RWPE2 (cell line): ENCODE measurements at places on chromosomes 4 and X.

DNA sequence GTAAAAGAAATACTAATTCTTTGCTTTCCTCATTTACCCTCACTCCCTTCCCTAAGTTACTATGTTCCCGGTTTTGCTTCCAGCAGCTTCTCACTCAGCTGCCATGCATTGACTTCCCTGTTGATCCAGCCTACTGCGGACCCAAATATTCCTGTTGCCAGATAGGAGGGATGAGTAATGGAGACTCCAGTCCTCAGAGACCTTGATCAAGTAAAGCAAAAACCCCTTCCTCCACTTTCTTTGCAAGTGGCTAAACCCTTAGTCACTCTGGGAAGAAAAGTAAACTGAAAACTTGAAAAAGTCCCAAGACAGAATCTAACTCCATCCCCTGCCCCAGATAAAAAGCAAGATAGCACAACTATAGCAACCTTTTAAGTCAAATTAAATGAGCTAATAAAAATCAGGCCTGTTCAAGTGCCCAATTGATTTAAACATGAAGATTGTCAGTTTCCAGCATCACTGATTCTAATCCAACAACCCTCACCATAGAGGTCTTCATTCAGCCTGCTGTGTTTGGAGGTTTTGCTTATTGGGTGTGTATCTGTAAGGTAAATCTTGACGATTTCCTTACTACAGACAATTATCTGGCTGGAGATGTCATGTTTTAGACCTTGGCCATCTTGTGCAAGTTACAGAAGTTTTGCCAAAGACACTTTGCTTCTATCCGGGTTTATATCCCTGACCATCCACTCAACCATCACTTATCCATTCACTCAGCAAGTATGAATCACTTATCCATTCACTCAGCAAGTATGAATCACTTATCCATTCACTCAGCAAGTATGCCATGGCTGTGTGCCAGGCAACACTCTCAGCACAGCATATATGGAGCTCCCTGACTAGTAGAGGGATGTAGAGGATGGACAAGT lies 17.6 kb downstream of the FGFBP1 start:
- peaks cover 48% of the 10 kb centered on the region for H3K4me1 ChIP-seq
- H3K36me3 ChIP-seq = no peaks in the 10 kb centered on the region
- no peak overlapping the region for H3K4me3 ChIP-seq
- peak overlapping the region; percentile 98 for H3K27ac ChIP-seq
- peak; percentile 89 for DNase-seq

- no peak overlapping the region for H3K4me3 ChIP-seq
- no peaks in the 10 kb centered on the region for H3K36me3 ChIP-seq
- no peak for DNase-seq
- no peaks in the 10 kb centered on the region for H3K27me3 ChIP-seq
- H3K27ac ChIP-seq = no peak overlapping the region
Observed at GRCh38 chr4:126238013-126238412, 923.3 kb downstream of the FAT4 start.

GRCh38 chrX:131216828-131217227 lies 72.3 kb downstream of the IGSF1 start:
- H3K4me3 ChIP-seq = no peak overlapping the region
- H3K36me3 ChIP-seq = no peaks in the 10 kb centered on the region
- H3K27ac ChIP-seq = no peak overlapping the region
- no peaks in the 10 kb centered on the region for H3K27me3 ChIP-seq
- no peak for DNase-seq
- no peaks in the 10 kb centered on the region for H3K4me1 ChIP-seq

GRCh38 chrX:9935436-9935835 lies 31.7 kb upstream of the CLDN34 start:
- DNase-seq = no peak
- H3K4me1 ChIP-seq = no peaks in the 10 kb centered on the region
- no peaks in the 10 kb centered on the region for H3K27me3 ChIP-seq

GRCh38 chrX:123961268-123962005 lies at the start of gene STAG2:
Gene STAG2 (plus strand): TSS chrX:123961706. CDS start chrX:124022628, 60,922 bp downstream.
- H3K4me1 ChIP-seq = peaks cover 11% of the 10 kb centered on the region
- peak within 1 kb of the TSS; percentile 51 for H3K4me3 ChIP-seq
- H3K36me3 ChIP-seq = no peaks in the 10 kb centered on the region
- DNase-seq = peak; percentile 62
- H3K27ac ChIP-seq = peak within 1 kb of the TSS; percentile 91

- no peaks in the 10 kb centered on the region for H3K27me3 ChIP-seq
- H3K36me3 ChIP-seq = no peaks in the 10 kb centered on the region
- H3K4me3 ChIP-seq = no peak overlapping the region
- H3K4me1 ChIP-seq = peaks cover 19% of the 10 kb centered on the region
- no peak for DNase-seq
Observed at GRCh38 chr4:90544532-90545045, 417.4 kb downstream of the CCSER1 start.

GRCh38 chrX:108165383-108166111 lies 74.0 kb downstream of the ATG4A start:
- no peak overlapping the region for H3K27ac ChIP-seq
- no peaks in the 10 kb centered on the region for H3K36me3 ChIP-seq
- no peak for DNase-seq
- no peaks in the 10 kb centered on the region for H3K4me1 ChIP-seq
- H3K4me3 ChIP-seq = no peak overlapping the region

DNA sequence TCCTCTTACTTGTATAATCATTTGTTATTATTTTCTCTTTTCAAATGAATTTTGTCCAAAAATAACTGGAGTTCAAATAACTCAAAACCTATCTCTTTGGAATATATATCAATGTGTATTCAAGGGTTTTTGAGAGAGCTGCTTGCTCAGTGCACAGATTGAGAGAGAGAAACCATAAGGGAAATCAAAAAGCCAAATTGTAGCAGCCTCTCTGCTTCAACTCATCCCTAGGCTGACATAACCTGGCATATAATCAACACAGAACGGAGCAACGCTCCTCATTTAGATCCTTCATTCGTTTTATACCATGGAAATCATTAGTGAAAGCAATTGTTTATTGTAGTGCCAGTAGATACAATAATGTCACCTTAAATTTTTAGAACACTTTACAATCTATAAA lies 1.8 kb upstream of the GPM6A start:
- no peaks in the 10 kb centered on the region for H3K36me3 ChIP-seq
- H3K4me1 ChIP-seq = no peaks in the 10 kb centered on the region
- H3K4me3 ChIP-seq = no peak overlapping the region
- DNase-seq = no peak

DNA sequence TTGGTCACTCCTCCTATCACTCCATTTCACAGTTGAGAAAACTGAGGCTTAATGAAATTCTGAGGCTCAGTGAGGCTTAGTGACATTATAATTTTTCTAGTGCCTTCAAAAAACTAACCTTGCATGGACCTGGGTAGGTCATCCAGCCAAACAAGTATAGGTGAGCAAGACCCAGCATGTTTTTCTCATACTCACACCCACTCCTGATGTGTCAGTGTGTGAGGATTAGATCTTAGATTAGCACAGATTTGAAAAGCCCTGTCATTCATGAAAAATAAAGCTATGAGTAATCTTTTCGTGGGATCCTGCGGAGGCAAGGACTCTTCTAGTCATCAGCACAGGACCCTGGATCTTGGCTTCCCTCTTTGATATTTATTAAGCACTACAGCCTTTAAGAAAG lies 146.7 kb downstream of the CHIC2 start:
- peak overlapping the region; percentile 74 for H3K27ac ChIP-seq
- no peaks in the 10 kb centered on the region for H3K27me3 ChIP-seq
- no peak for DNase-seq
- H3K4me3 ChIP-seq = no peak overlapping the region

- H3K4me3 ChIP-seq = no peak overlapping the region
- H3K4me1 ChIP-seq = no peaks in the 10 kb centered on the region
- no peak overlapping the region for H3K27ac ChIP-seq
- no peaks in the 10 kb centered on the region for H3K36me3 ChIP-seq
Observed at GRCh38 chrX:13179100-13179499, 134.7 kb upstream of the FAM9C start.

DNA sequence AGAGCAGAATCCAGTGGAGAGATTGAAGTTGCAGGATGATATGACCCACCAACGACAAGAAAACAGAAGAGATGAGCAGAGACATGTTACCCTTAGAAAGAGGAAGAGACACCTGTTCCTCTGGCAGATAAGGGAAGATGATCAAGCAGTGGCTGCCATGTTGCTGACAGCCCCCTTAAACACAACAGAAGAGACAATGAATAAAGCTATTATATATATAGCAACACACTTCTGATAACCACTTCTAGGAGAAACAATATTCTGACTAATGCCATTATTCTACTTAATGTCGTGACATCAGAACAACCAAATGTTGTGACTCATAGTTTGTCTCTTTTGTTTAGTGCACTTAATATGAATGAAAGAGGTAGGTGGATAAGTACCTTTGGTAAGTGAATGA lies 44.9 kb downstream of the SH3RF1 start:
- peaks cover 6% of the 10 kb centered on the region; the same call in 1 of the 2 replicates for H3K36me3 ChIP-seq
- H3K4me3 ChIP-seq = no peak overlapping the region
- DNase-seq = no peak
- peak overlapping the region; percentile 97 for H3K27ac ChIP-seq
- H3K27me3 ChIP-seq = no peaks in the 10 kb centered on the region
- peaks cover 50% of the 10 kb centered on the region for H3K4me1 ChIP-seq

- no peaks in the 10 kb centered on the region for H3K27me3 ChIP-seq
- H3K36me3 ChIP-seq = no peaks in the 10 kb centered on the region
- no peaks in the 10 kb centered on the region for H3K4me1 ChIP-seq
- no peak overlapping the region for H3K27ac ChIP-seq
- no peak for DNase-seq
Observed at GRCh38 chrX:64093761-64094160, 111.7 kb downstream of the AMER1 start.

DNA sequence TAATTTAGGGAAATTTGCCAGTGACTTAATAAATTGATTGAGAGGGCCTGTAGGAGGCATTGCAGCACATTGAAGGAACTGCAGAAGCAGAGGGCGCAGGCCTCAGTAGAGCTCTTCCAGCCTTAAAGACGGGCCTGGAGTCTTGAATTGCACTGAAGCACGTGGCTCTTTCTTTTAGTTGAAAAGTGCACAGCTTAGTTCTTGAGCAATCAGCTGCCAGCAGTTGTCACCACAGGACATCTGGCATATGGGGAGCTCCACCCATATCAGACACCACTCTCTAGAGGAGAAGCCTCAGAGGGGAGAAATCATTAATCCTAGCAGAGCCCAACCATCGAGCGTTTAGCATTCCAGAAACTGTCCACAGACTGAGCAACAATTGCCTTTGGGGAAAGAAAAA lies 16.0 kb upstream of the FGF16 start:
- peaks cover 6% of the 10 kb centered on the region for H3K4me1 ChIP-seq
- H3K27me3 ChIP-seq = no peaks in the 10 kb centered on the region
- no peak overlapping the region for H3K27ac ChIP-seq
- no peak overlapping the region for H3K4me3 ChIP-seq
- H3K36me3 ChIP-seq = no peaks in the 10 kb centered on the region
